ENCODE measurements at places on chromosomes 13 and 19. TPM values are rescaled to one million over a fixed set of nuclear protein-coding genes. Genes with fewer than 3 reads are reported as not detected.

DNA sequence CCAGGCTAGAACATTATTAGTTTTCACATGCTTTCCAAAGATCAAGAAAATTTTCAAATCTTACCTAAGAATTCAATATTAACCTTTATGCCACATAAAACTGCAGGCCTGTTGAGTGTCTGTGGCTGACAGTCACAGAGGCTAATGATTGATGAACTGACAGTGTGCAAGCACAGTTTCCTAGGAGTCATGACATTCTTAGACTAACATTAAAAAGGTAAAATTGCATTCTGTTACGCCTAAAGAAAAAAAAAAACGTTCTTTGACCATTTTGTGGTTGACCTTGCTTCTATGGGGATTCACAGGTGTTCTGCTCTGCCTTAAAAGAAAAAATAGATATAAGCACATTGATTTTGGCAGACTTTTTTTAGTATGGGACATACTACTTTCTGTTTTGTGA lies 1776.2 kb downstream of the PCDH9 start:
- no peak for DNase-seq

- no peak for DNase-seq
These were observed 64.5 kb downstream of the KCNRG start for GRCh38 chr13:50079655-50080202.

GRCh38 chr19:55372316-55373081 lies 2.2 kb upstream of the IL11 start:
- DNase-seq: no peak

DNA sequence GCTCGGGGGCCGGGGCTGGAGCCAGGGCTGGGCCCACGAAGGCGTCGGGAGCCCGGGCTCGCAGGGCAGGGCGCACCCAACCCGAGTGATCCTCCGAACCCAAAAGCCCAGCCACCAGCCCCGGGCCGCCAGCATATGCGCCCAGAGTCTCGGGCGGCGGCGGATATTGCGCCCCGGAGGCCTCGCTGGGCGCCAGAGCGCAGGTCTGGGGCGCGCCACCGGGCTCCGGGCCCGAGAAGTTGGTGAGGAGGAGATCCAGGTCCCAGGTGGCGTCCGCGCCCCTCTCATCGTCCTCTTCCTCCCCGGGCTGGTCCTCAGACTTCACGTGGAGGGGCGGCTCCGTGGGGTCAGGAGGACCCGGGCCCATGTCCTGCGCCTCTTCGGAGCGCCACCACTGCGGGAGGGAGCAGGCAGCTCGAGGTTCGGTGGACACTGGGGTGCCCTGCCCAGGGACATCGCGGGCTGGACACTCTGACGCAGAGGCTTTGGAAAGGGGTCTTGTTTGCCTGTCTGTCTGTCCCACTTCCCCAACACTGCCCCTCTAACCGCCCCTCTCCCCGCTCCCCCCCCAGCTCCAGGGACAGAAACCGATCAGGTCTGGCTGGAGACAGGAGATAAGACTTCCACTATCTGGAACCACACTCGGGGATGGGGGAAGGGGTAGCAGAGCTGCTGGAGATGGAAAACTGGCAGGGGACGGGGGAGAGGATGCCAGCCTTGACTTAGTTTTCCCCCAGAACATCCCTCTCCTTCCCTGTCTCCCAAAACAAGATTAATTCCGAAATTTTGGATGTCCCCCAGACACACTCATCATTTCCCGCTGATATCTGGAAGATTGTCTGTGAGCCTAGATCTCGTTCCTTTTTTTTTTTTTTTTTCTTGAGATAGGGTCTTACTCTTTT lies 1.0 kb downstream of the KLF1 start:
- DNase-seq: no peak

DNA sequence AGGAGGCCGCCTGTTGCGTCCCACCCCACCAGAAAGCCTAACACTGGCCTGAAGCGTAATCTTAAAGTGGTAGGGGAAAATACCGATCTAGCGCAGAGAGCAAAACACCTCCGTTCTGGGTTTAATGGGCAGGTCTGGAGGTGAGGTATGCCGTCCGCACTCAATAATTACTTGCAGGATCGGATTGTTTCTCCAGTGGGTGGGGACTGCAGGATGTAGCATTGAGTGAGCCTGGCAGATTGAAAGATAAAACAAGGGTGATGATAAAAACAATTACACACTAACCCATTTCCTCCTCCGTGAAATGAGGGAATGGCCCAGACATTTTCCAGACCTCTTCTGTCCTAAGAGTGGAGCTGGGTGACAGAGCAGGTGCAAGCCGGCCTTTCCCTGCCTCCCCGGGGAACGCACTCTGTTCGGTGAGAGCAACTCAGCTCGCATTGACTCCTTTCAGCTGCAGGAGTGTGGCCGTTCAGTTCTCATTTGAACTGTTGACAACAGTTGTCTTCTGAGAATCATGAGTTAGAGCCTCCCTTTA lies 110.2 kb upstream of the DOCK9 start:
- no peak for DNase-seq

GFY gene
- not detected for total RNA-seq

DNA sequence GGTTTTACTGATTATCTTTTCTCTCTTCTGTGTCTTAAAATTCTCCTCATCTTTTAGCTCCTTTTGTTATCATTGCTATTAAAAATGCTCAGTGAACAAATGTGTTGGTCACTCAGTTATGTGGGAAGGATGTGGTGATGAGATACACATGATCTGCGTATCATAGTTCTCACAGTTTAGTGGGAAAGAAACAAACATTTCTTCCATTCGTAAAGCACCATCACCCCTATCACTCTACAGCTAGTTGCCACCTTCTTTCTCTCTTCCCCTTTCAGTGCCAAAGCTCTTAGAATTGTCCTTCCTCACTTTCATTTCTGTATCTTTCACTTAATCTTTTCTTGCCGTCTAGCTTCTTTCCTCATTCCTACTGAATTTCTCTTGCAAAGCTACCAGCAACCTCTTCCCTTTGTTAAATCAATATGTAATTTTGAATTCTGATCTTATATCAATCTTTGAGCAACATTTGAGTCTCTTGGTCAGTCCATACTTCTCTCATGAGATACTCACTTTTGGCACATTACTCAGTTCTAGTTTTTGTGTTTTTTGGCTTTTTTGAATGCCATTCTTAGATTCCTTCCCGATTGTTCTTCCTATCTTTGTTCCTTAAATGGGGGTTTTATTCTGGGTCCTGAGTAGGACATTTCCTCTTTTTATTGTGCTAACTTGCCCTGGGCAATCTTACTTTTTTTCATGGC lies 122.3 kb downstream of the PCCA start:
- no peak for DNase-seq

- no peak for DNase-seq
These were observed 6.3 kb downstream of the REX1BD start for GRCh38 chr19:18594824-18595373.

DNA sequence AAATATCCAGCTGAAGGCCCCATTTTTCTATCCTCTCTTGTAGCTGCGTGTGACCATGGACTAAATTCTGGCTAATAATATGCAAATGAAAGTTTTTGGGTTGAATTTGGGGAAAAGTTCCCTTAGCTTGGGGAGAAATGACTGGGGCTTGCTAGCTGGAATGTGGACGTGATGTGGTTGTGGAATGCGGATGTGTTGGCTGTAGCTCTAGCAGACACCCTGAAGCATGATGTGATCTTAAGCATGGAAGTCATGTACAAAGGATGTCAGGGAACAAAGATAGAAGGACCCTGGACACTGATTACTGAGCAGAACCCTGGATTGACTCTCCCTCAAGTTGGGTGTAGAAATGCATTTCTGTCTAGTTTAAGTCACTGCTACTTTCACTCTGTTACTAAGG lies 25.4 kb upstream of the SCEL start:
- DNase-seq: no peak

DNA sequence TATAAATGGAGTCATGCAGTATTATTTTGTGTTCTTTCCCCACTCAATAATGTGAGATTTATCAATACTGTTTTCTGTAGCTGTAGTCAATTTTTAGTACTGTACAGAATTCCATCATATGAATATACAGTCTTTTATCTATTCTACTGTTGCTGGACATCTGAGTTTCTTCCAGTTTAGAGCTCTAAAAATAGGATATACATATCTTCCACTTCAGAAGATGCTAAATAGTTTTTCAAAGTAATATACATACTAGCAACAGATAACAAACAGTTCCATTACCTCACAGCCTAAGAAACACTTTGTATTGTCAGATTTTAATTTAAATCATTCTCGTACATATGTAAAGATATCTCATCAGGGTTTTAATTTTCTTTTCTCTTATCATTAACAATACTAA lies 149.6 kb downstream of the UGGT2 start:
- no peak for DNase-seq

- DNase-seq: no peak
These were observed 189.7 kb downstream of the ENOX1 start for GRCh38 chr13:43596924-43597598.

DNA sequence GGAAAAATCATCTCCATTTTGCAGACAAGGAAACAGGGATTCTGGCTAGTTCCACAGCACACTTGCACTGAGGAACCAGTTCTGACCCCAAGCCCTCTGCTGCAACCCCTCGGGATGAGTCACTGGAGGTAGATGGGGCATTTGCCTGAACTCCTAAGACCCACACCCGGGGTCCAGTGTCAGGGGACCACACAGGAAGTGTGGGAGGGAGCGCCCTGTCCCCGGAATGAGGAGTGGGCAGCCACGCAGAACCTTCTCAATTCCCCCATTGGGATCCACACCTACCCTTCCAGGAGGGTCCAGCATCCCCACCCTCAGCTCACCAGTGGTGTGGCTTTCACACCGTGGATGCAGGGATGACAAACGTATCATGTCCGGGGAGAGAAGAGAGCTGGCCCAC lies 62.7 kb downstream of the TSHZ3 start:
- no peak for DNase-seq

TICAM1 gene
- total RNA-seq: 19.2 TPM

- DNase-seq: no peak
These were observed 44.3 kb downstream of the SPRY2 start for GRCh38 chr13:80296638-80297037.

GRCh38 chr13:50846861-50847475 lies 3.5 kb upstream of the DLEU7 start:
- DNase-seq: no peak

DNA sequence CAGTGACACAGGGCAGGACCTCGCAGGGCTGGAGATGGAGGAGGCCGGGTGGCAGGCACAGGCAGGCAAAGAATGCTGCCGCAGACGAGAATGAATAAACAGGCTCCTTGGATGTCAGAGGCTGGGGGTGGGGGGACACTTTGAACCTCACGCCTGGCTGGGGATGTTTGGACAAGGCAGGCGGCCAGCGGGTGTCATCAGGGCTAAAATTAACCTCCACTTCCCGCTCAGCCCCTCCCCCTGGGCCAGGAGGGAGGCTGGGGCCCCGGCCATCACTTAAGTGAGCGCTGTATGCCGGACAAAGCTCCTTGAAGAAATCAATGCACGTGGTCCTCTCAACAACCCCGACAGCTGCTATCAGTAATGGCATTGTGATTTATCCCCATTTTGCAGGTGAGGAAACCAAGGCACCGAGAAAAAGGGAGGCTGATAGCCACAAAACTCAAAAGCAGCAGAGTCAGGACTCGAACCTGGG lies 10.3 kb upstream of the FUT5 start:
- DNase-seq: no peak

DNA sequence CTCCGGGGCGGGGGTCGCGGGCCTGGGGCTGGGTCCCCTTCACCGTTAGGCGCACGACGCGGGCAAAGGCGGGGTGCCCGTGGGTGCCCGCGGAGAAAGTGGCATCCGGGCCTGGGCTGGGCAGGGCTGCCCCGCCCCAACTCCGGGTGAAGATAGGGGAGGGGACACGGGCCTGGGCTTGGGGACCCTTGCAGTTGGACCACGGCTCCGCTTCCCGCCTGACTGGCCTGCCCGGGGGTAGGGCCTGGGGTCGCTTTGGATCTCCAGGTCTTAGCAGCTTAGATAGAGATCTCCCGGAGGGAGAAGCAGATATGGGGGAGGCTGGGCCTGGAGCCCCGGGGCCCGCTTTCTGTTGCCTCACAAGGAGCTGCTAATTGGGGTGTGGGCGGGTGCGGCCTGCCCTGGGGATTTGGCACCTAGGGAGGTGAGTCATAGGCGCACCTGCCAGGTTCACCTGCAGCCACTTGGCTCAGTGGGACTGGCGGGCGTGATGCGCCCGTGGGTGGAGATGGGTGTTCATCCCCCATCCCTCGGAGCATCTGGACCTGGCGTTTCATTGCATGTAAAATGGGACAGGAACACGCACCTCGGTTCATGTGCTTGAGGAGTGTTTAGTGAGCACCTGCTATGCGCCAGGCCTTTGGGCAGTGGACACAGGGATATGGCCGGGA lies 585 bp downstream of the MAP1S start:
- DNase-seq: no peak

PSG2 gene
- not detected for total RNA-seq

GRCh38 chr13:66225072-66225471 lies 1005.1 kb downstream of the PCDH9 start:
- no peak for DNase-seq

- no peak for DNase-seq
These were observed 199.4 kb downstream of the USP12 start for GRCh38 chr13:26971990-26972887.

TJP3 gene
- total RNA-seq: 1.7 TPM

ZNF681 gene
- 2.5 TPM for total RNA-seq

OLFM2 gene
- total RNA-seq: 18.0 TPM

GRK1 gene
- not detected for total RNA-seq

SLC25A41 gene
- total RNA-seq: not detected

TEX26 gene
- total RNA-seq: not detected

SHC2 gene
- 19.5 TPM for total RNA-seq

GPC6 gene
- total RNA-seq: 62.7 TPM

GSX1 gene
- not detected for total RNA-seq

DNA sequence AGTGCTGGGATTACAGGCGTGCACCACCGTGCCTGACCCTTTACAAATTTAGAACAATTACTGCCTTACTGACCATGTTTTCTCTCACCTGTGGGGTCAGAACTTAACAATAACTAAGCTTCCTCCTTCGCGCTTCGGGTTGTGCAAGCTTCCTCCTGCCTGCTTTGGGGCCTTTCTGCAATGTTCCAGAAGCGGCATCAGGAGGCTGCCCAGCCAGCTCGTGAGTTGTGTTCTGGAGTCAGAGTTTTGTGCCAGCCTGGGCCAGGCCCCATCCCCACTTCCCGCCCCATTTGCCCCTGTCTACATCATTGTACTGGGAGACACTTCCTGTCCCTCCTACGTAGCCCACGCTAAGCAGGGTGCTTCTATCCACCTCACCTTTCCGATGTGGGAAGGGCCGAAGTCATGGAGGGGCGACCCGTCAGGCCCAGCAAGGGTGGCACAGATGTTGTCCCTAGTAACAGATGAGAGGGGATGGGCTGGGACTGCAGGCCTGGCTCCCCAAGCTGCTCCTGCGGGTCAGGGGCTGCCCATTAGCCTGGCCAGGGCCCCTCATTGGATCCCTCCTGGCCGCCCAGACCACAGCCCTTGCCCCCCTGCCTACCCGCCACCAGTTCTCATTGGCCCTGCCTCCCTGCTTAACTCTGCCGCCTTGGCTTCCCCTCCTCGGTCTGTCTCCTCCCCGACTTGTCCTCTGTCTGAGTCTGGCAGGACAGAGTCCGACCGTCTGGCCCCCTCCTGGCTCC lies 13.4 kb downstream of the UHRF1 start:
- no peak for DNase-seq

PDE4C gene
- 0.34 TPM for total RNA-seq

ZNF610 gene
- 5.8 TPM for total RNA-seq

CDK8 gene
- total RNA-seq: 26.5 TPM

DCLK1 gene
- total RNA-seq: 3.4 TPM

ADGRE1 gene
- not detected for total RNA-seq

All from kidney epithelial cell (primary cell).